ENCODE measurements at places on chromosomes 6 and 20.

- no peak for DNase-seq
- no peak overlapping the region for H3K27ac ChIP-seq
- H3K4me3 ChIP-seq: no peak overlapping the region
- H3K4me1 ChIP-seq: no peaks in the 10 kb centered on the region
- no peaks in the 10 kb centered on the region for H3K36me3 ChIP-seq
Observed at GRCh38 chr6:110951986-110952794, 6.3 kb upstream of the GTF3C6 start.

- no peak overlapping the region for H3K27ac ChIP-seq
- no peaks in the 10 kb centered on the region for H3K4me1 ChIP-seq
- H3K36me3 ChIP-seq: peaks cover 9% of the 10 kb centered on the region
- H3K27me3 ChIP-seq: no peaks in the 10 kb centered on the region
Observed at GRCh38 chr20:25302596-25302995, 54.7 kb downstream of the PYGB start.

DNA sequence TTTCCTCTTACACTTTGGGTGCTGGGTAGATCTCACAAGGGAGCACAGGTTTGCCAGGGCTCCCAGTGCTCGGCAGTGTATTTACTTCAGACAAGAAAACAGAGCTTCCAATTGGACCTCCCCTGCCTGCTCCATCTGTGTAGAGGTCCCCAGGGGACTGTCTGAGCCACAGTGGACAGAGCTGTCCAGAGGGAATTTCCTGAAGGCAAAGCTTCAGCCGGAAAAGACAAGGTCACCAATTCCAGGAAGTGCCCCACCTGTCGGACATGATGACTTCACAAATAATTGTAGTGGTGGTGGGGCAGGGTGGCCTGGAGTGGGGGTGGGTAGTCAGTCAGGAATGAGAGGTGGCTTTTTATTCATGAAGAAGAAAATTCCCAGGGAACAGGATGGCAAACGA, 18.6 kb downstream of the ADGRF5 start:
- no peaks in the 10 kb centered on the region for H3K27me3 ChIP-seq
- H3K4me1 ChIP-seq: no peaks in the 10 kb centered on the region
- DNase-seq: no peak
- H3K27ac ChIP-seq: no peak overlapping the region
- H3K36me3 ChIP-seq: no peaks in the 10 kb centered on the region
- H3K4me3 ChIP-seq: no peak overlapping the region

DNA sequence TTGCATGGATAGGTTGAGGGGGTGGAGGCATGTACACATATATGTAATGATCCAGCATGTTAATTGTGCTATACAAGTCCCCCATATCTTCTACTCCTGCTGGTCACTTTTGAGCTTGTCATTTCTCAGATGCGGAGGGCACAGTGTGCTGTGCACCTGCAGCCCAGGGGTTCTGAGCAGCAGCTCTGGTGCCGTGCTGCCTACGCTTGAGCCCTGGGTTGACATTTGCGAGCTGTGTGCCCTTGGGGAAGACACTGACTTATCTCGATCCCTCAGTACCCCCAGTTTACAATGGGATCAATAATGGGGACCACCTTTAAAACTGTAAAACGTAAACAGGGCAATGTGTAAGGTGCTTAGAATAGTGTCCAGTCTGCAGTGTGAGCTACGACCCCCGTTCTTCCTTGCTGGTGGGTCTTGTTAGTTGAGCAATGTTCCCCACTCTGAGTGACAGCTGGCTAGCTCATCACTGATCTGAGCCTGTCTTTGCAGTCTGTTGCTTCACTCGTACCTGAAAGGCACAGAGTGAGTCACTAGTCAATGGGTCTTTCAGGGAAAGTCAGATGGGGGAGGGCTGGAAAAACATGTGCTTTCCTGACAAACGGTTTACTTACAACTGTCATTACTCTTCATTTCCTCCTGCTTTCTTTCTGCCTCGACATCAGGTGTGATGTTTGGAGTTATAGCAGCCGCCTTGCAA, 91.7 kb downstream of the SLC2A10 start:
- no peak overlapping the region for H3K27ac ChIP-seq
- H3K4me1 ChIP-seq: no peaks in the 10 kb centered on the region
- H3K4me3 ChIP-seq: no peak overlapping the region
- no peaks in the 10 kb centered on the region for H3K36me3 ChIP-seq

- no peak overlapping the region for H3K27ac ChIP-seq
- no peak overlapping the region for H3K4me3 ChIP-seq
- H3K4me1 ChIP-seq: no peaks in the 10 kb centered on the region
- DNase-seq: no peak
Observed at GRCh38 chr6:112466373-112467151, 119.4 kb downstream of the RFPL4B start.

DNA sequence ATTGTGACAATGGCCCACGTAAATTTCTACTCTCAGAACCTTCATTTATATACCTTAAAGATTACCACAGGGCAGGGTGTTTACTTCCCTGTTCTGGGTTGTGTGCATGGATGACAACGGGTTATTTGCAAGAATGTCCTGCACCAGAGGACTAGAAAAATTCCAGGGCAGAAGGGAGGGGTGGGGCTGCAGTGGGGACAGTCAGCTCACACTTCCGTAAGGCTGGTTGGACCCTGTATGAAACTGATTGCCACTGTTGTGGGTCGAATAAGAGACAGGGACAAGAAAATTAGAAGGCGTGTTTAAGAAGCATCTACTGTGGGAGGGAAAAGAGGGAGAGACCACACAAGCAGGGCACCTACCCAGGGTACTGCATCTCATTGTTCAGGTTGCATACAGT, 96.5 kb downstream of the SNAP25 start:
- H3K36me3 ChIP-seq: no peaks in the 10 kb centered on the region
- no peak overlapping the region for H3K4me3 ChIP-seq
- H3K27ac ChIP-seq: no peak overlapping the region

- no peak for DNase-seq
- H3K36me3 ChIP-seq: no peaks in the 10 kb centered on the region
- no peak overlapping the region for H3K27ac ChIP-seq
- H3K4me3 ChIP-seq: no peak overlapping the region
- no peaks in the 10 kb centered on the region for H3K4me1 ChIP-seq
Observed at GRCh38 chr6:163320804-163321203, 93.7 kb upstream of the QKI start.

GRCh38 chr20:35387334-35387733, 24.4 kb downstream of the UQCC1 start:
- peaks cover 14% of the 10 kb centered on the region for H3K36me3 ChIP-seq
- H3K4me1 ChIP-seq: no peaks in the 10 kb centered on the region
- no peak overlapping the region for H3K27ac ChIP-seq

GRCh38 chr20:38880952-38881735, 45.1 kb upstream of the FAM83D start:
- H3K27ac ChIP-seq: no peak overlapping the region
- DNase-seq: no peak
- H3K36me3 ChIP-seq: peaks cover 4% of the 10 kb centered on the region
- H3K4me3 ChIP-seq: no peak overlapping the region
- peaks cover 4% of the 10 kb centered on the region for H3K4me1 ChIP-seq
- no peaks in the 10 kb centered on the region for H3K27me3 ChIP-seq

GRCh38 chr6:152004036-152004566, 196.6 kb downstream of the ESR1 start:
- no peaks in the 10 kb centered on the region for H3K4me1 ChIP-seq
- no peaks in the 10 kb centered on the region for H3K27me3 ChIP-seq
- no peak overlapping the region for H3K27ac ChIP-seq
- H3K4me3 ChIP-seq: no peak overlapping the region
- H3K36me3 ChIP-seq: no peaks in the 10 kb centered on the region

DNA sequence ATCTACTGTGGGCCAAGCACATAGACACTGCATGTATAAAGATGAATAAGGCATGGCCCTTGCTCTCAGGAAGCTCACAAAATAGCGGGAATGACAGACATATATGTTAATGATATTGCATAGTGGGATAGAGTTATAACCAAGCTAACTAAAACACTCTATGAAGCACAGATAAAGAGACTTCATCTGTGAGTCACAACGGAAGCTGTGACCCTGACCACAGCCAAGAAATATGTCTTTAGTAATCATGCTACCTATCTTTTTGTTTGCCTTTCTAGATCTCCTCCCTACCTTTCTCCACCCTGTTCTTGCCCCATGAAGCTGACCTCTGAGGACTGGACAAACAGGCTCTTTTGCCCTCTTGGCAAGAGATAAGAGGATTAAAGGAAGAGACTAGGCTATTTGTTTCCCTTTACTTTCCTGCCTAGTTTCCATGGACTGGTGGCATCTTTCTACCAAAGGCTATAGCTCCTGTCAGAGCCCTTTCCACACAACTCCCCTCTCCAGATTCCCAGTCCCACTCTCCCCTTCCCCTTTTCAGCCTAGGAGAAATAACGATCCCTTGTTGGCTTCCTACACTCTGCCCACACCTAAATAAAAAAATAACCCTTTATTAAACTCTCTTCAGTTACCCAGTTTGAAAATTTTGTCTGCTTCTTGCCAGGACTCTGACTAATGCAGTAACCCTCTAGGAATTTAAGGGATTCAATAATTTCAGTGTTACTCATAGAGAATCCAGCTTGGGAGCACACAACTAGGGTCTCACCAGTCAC, 504.9 kb upstream of the MARCKS start:
- H3K4me1 ChIP-seq: no peaks in the 10 kb centered on the region
- no peak overlapping the region for H3K4me3 ChIP-seq
- H3K27ac ChIP-seq: no peak overlapping the region
- H3K36me3 ChIP-seq: no peaks in the 10 kb centered on the region
- DNase-seq: no peak
- H3K27me3 ChIP-seq: no peaks in the 10 kb centered on the region

DNA sequence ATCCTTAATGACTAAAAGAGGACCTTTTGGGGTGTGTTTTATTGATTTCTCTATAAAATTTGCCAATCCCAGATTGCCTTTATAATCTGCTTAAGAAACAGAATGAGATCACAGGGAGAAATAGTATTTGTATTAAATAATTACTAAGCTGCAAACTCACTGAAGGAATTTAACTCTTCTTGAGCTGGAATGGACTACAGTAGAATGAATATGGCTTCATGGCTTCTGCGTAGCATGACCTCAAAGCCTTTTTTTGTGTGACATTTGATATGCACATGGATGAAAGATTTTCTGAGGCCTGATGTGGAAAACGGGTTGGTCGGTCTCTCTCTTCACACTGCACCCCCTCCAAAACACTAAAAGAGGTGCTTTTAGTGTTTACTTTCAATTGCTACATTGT, 115.9 kb downstream of the QKI start:
- H3K36me3 ChIP-seq: no peaks in the 10 kb centered on the region
- H3K27ac ChIP-seq: no peak overlapping the region
- no peaks in the 10 kb centered on the region for H3K4me1 ChIP-seq
- no peak for DNase-seq

DNA sequence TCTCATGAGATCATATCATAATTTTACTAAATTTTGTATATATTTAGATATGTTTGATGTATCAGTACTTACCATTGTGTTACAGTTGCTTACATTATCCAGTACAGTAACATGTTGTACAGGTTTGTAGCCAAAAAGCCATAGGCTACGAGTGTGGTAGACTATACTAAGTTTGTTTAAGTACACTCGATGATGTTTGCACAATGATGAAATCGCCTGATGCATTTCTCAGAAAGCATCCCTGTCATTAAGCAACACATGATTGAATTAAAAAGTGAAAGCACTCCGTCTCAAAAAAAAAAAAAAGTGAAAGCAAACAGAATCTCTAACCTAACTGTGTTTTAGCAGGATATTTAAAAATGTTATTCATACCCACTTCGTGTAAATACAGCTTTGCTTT, 104.9 kb upstream of the TFAP2D start:
- H3K4me1 ChIP-seq: no peaks in the 10 kb centered on the region
- no peak overlapping the region for H3K27ac ChIP-seq
- H3K36me3 ChIP-seq: no peaks in the 10 kb centered on the region
- H3K27me3 ChIP-seq: no peaks in the 10 kb centered on the region

DNA sequence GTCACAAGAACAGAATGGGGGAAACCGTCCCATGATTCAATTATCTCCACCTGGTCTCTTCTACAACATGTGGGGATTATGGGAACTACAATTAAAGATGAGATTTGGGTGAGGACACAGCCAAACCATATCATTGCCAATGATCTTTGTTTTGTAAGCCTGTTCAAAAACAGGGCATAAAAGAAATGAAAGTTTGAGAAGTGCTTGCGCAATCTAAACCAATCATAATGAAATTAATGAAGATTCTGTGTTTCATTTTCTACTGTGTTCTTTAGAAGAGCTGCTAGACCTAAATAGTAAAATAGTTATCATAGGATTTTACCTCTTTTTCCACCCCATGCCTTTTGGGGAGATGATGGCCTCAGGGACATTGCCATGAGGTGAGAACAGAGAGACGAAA, 761.3 kb downstream of the HDGFL1 start:
- no peaks in the 10 kb centered on the region for H3K4me1 ChIP-seq
- no peak for DNase-seq

- H3K27me3 ChIP-seq: no peaks in the 10 kb centered on the region
- peaks cover 30% of the 10 kb centered on the region for H3K4me1 ChIP-seq
- H3K4me3 ChIP-seq: no peak overlapping the region
- H3K27ac ChIP-seq: peak overlapping the region; percentile 65
- no peak for DNase-seq
Observed at GRCh38 chr20:36493051-36493800, 48.1 kb upstream of the MYL9 start.

DNA sequence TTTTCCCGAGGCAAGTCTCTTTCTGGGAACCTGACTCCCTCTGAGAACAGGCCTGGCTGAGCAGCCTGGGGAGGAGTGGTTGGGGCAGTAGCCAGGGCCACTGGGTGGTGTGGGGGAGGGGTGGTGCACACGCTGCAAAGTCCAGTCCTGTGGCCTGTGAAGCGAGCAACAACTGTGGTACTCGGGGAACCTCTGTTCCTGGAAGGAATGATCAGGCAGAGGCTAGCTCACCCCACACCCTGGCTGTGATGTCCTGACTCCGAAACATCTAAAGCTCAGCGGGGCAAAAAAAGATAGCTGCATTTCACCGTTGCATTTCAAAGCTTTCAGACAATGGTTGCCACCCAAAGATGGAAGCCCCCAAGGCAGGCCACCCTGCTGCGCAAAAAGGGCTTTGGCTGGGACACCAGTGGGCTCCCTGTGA, 25.5 kb downstream of the PCK1 start:
- no peaks in the 10 kb centered on the region for H3K4me1 ChIP-seq
- H3K36me3 ChIP-seq: no peaks in the 10 kb centered on the region
- peaks cover 14% of the 10 kb centered on the region for H3K27me3 ChIP-seq
- no peak overlapping the region for H3K4me3 ChIP-seq
- DNase-seq: no peak
- no peak overlapping the region for H3K27ac ChIP-seq

DNA sequence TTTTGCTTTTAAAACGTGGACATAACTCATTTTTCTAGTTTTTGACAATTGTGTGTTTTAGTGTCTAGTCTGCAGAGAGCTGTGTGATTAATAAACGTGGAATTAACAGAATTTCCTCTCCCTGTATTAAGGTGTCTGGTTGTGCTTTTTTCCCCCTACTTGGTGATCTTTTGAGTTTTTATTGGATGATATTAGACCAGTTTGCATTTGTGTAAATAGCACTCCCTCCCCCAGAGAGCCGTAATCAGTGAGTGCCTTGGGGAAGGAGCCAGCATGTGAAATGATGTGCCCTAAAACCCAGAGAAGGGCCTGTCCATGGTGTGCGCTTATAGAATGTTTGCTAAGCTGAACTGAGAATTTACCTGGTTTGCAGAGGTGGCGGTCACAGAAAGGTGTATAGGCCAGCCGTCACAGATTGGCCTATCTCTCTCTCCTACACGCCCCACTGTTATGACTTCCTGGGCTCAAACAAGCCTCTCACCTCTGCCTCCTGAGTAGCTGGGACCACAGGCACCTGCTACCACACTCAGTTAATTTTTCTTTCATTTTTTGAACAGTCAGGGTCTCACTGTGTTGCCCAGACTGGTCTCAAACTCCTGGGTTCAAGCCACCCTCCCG, 42.4 kb downstream of the ALDH5A1 start:
- H3K36me3 ChIP-seq: peaks cover 7% of the 10 kb centered on the region
- no peak for DNase-seq

GRCh38 chr6:75363304-75363703, 78.7 kb upstream of the TMEM30A start:
- no peaks in the 10 kb centered on the region for H3K36me3 ChIP-seq
- H3K27me3 ChIP-seq: no peaks in the 10 kb centered on the region
- no peaks in the 10 kb centered on the region for H3K4me1 ChIP-seq
- no peak for DNase-seq
- no peak overlapping the region for H3K4me3 ChIP-seq

Data from effector memory CD4-positive, alpha-beta T cell (primary cell).